ENCODE measurements at places on chromosomes 6 and 20. TPM values are rescaled to one million over a fixed set of nuclear protein-coding genes. Genes with fewer than 3 reads are reported as not detected.

PSMB8 gene
- 40.8 TPM for total RNA-seq

NNAT gene
- total RNA-seq: not detected

SLC26A8 gene
- total RNA-seq: 0.26 TPM

COL12A1 gene
- 214 TPM for total RNA-seq

SLPI gene
- total RNA-seq: 151 TPM

DSN1 gene
- total RNA-seq: 7.1 TPM

TFAP2D gene
- not detected for total RNA-seq

GUCA1A gene
- total RNA-seq: not detected

GSTA1 gene
- total RNA-seq: not detected

KAT14 gene
- total RNA-seq: 11.8 TPM

TP53RK gene
- total RNA-seq: 9.4 TPM

RNASET2 gene
- 64.8 TPM for total RNA-seq

PBOV1 gene
- not detected for total RNA-seq

GTSF1L gene
- total RNA-seq: not detected

CDH4 gene
- total RNA-seq: 0.10 TPM

SEMG1 gene
- not detected for total RNA-seq

SULF2 gene
- total RNA-seq: 85.8 TPM

All from aorta (tissue), 5 donors.